ENCODE measurements at places on chromosomes 12 and 14.

GRCh38 chr14:104604458-104605449 is at the start of gene TMEM179:
TSS of gene TMEM179 (minus strand) at chr14:104604772. CDS start at chr14:104604741, 31 bp downstream.
- H3K4me1 ChIP-seq = peaks cover 5% of the 10 kb centered on the region
- peaks cover 69% of the 10 kb centered on the region for H3K27me3 ChIP-seq
- peak; percentile 9 for DNase-seq
- H3K4me3 ChIP-seq = no peak within 1 kb of the TSS

DNA sequence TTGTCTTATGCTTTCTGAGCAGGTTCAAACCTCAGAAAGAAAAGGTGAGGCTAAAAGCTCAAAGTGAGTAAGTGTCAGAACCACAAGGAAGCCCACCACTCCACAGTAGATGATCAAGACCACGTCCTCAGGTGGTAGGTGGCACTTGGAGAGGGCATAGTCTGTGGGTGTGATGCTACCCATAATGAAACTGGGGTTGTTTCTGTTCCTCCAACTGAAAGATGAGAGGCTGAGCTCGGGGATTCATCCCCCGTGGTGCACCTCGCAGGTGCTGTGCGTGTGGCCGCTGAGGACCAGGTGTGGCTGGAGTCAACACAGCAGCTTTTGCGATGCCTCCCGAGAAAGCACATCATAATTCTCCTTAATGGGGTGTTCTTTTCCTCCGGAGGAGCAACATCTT is 285.7 kb downstream of the TTC8 start:
- no peak overlapping the region for H3K27ac ChIP-seq
- H3K27me3 ChIP-seq = peaks cover 15% of the 10 kb centered on the region
- H3K4me3 ChIP-seq = no peak overlapping the region
- no peaks in the 10 kb centered on the region for H3K36me3 ChIP-seq
- no peaks in the 10 kb centered on the region for H3K4me1 ChIP-seq

DNA sequence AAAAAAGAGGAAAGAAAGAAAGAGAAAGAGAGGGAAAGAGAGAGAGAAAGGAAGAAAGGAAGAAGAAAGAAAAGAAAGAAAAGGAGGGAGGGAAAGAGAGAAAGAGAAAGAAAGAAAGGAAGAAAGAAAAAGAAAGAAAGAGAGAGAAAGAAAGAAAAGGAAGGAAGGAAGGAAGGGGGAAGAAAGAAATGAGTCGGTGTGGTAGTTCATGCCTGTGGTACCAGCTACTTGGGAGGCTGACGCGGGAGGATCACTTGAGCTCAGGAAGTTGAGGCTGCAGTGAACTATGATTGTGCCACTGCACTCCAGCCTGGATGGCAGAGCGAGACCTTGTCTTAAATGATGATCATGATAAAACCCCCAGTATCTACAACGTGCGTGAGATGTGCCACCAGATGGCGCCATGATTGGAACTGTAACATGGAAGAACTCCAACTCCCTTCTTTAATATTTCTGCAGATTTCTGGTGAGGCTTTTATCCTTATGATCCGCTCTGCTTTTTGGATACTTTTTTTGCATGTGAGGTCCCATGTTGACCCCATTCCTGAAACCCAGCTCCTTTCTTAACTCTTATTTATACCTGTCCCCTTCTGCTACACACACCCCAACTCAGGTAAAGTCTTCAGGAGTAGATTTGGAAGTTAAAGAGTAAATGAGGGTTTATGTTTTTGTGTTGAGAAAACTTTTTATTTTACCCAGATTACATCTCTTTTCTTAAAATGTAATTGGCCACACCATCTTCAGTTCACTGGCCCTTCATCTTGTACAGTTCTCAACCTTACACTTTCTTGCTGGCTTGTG is 25.6 kb downstream of the RNASE10 start:
- no peak overlapping the region for H3K4me3 ChIP-seq
- no peaks in the 10 kb centered on the region for H3K36me3 ChIP-seq
- H3K27me3 ChIP-seq = no peaks in the 10 kb centered on the region
- no peak overlapping the region for H3K27ac ChIP-seq

GRCh38 chr12:93743999-93744689 is 67.0 kb downstream of the CRADD start:
- no peak for DNase-seq
- no peaks in the 10 kb centered on the region for H3K36me3 ChIP-seq
- H3K4me1 ChIP-seq = no peaks in the 10 kb centered on the region

GRCh38 chr12:92078167-92079053 is 67.2 kb downstream of the BTG1 start:
- DNase-seq = peak; percentile 88
- H3K27ac ChIP-seq = peak overlapping the region; percentile 43
- H3K4me3 ChIP-seq = no peak overlapping the region
- no peaks in the 10 kb centered on the region for H3K36me3 ChIP-seq
- H3K4me1 ChIP-seq = no peaks in the 10 kb centered on the region
- no peaks in the 10 kb centered on the region for H3K27me3 ChIP-seq

All from mesenchymal stem cell (in vitro differentiated cells and primary cell).